ENCODE measurements at places on chromosomes 1 and 21.
A peak's percentile ranks its signal among the peaks of the same experiment; 100 is the strongest.

DNA sequence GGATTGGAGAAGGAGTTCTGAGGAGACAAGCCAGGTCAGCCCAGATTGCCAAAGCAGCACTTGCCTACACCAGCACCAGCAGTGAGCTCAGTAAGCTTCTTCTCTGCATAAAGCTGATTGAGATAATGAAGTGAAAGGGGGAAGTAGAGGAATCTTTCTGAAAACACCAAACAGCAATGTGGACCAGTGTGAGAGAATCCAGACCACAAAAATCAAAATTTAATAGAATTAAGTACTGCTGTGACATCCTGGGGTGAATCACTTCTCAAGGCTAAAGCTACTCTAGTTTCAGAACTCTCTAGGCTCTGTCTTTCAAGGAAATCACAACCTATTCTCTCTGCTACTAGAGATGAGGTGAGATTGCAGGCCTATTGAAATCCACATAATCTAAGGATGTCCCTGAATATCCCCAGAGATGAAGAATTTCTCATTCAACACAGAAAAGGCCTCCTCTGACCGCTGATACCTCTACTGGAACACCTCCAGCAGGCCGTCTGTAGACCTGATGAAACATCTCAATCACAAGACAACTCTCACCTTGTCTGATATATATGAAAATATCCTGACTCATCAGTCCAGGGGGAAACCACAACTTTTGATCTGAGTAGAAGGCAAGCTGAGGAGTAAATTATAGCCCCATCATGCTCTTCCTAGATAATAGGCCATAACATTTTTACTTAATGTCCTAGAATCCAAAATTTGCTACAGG lies at the start of gene FCRL4:
FCRL4 (minus strand) TSS at position 127 of the 709 bp plus-strand sequence. CDS start 141 bp downstream, outside the sequence.
- DNase-seq = no peak

GRCh38 chr1:172719694-172720138 lies 60.8 kb downstream of the FASLG start:
- peak; percentile 62 for DNase-seq

DNA sequence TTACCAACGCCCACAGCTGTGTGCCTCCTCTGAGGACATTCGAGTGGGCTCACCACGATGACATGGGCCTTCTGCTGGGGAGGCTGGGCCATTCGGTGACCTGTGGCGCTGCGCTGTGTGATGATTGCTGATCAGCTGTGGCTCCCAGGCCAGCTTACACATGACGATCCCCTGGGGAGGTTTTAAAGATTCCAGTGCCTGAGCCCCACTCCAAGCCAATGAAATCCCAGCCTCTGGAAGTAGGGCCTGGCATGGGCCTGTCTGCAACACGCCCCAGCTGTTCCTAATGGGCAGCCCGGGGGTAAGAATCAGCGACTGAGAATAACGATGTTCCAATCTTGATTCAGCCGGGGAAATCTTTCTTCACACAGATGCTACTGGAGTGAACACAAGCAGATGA lies 153.7 kb downstream of the KCNJ6 start:
- peak; percentile 61 for DNase-seq

DNA sequence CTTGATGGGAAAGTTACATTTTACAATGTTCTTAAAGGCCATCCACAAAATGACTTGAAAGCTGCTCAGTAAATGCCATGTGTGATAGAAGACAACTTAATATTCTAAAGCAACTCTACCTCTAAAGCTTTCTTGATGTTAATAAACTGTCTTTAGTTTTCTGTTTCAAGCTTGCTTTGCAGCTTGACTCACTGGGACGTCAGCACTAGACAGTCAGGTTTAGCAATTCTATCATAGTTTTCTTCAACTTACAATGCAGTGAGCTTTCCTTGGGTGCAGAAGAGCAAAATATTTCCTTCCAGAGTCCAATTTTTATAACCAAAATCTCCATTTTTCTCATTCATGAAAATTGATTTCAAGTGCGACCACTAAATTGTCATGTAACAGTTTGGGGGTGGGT lies 273.1 kb downstream of the NTNG1 start:
- DNase-seq = no peak

DNA sequence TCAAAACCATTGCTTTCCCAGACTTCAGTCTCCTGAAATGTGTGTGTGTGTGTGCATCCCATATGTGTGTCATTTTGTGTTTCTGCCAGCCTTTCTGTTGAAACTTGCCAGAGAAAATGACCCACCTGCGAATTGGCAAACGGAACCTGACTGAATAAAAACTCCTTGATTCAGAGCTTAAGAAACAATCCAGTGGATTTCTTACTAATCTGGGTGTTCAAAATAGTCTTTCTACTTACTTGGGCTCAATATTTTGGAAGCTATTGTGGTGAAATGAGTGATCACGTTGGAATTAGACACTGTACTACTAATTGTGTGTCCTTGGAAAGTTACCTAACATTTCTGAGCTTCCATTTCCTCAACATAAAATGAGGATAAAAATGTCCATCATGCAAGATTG lies 138.9 kb upstream of the ERG start:
- no peak for DNase-seq

- peak; percentile 72 for DNase-seq
Measured at GRCh38 chr1:183685112-183685713, 32.1 kb upstream of the APOBEC4 start.

DNA sequence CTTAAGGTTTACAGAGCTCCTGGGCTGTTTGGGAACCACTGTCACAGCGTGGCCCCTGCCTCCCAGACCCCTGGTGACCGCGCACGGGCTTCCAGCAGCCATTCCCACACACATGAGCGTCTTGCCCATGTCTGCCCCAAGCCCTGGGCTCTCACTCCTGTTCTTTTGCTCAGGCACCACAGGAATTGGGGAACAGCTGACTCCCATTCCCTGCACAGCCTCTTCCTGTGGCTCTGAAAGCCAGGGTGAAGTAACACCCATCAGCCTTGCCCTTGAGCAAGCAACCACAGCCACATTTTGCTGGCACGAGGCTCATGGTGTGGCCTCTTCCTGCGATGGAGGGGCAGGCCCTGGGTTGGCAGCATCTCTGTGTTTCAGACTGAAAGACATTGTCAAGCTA lies 14.3 kb upstream of the GPR157 start:
- DNase-seq = no peak

DNA sequence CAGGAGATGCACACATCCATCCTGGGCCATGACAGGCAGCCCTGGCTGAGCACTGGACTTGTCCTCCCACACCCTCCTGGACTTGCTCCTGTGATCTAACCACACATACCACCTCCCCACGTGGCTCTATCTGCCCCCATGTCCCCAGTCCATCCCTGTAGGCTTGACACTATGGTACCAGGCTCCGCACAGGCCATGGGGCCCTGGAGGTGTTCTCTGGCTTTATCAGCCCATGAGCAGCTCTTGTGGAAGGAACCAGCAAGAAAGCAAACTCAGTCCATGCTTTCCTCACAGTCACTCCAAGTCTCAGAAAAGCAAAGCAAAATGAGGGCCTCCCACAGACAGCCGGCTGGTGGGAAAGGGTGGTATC lies 61.6 kb downstream of the CD46 start:
- no peak for DNase-seq

DNA sequence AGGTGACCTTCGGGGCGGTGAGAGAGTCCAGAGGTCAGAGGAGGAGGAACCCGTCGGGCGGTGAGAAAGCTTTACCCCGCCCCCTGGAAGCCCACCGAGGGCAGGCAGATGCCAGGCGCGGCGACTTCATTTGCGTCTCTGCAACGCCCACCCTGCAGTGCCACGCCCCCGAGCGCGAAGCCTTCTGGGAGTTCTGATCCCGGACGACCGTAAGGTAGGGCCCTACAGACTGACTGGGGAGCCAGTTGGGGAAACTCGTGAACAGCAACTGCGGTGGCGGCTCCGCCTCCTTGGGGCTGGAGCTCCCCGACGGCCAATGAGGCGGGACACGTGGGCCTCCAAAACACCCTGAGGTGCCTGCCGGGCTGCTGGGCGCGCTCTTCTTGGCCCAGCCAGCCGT lies 46.0 kb upstream of the EDARADD start:
- no peak for DNase-seq

- no peak for DNase-seq
Measured at GRCh38 chr1:228321435-228321834, 85.2 kb downstream of the TRIM11 start.

DNA sequence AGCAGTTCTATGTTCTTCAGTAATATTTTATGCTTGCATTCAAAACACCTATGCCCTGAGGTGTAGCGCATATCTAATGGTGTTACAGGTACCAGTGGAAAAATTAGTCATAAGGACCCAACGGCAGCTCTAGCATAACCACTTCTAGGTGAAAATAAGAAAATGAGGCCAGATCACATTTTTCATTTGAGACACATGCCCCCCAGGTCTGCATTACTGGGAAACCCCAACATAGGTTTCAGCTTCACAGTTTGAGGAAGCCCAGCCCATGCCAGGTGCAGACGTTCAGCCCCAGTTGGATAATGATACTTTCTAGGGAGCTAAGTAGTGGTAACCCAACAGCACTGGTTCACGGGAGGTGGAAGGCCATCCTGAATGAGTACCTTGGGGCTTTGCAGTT lies 129.8 kb downstream of the CNIH3 start:
- DNase-seq = no peak

GRCh38 chr1:36323636-36324352 lies at the start of gene EVA1B:
Gene EVA1B (minus strand): TSS chr1:36323645. CDS start chr1:36323037, 608 bp downstream.
- DNase-seq = peak; percentile 77

Data from SJCRH30 (cell line).